ENCODE measurements at places on chromosomes 4 and X.

- no peak for DNase-seq
These were observed 5.0 kb upstream of the LAMP2 start for GRCh38 chrX:120474085-120474484.

- DNase-seq: no peak
These were observed 29.2 kb upstream of the NPY2R start for GRCh38 chr4:155179216-155179615.

GRCh38 chr4:69781458-69782418 is 21.3 kb upstream of the SULT1B1 start:
- no peak for DNase-seq

GRCh38 chr4:13478707-13479106 is 5.4 kb downstream of the RAB28 start:
- DNase-seq: no peak

DNA sequence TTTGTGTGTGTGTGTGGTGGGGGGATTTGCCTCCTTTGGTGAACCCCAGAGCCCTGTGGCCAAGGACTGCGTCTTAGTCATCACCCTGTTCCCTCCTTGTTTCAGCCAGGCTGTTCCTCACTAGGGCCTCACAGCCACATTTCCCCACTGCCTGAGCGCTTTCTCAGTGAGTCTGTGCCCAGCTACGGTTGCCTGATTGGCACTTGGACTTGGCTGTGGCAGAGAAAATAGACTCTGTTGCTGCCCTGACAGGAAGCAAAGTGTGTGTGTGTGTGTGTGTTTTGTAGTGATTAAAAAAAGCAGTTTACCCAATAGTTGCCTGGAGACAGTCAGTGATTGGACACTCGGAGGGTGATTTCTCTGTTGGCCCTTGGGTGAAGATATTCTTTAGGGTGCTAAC is 113.0 kb downstream of the UCHL1 start:
- no peak for DNase-seq

- DNase-seq: no peak
These were observed 392.8 kb downstream of the GPM6A start for GRCh38 chr4:175419236-175419718.

- DNase-seq: no peak
These were observed 591.1 kb upstream of the BOD1L1 start for GRCh38 chr4:14218641-14219040.

DNA sequence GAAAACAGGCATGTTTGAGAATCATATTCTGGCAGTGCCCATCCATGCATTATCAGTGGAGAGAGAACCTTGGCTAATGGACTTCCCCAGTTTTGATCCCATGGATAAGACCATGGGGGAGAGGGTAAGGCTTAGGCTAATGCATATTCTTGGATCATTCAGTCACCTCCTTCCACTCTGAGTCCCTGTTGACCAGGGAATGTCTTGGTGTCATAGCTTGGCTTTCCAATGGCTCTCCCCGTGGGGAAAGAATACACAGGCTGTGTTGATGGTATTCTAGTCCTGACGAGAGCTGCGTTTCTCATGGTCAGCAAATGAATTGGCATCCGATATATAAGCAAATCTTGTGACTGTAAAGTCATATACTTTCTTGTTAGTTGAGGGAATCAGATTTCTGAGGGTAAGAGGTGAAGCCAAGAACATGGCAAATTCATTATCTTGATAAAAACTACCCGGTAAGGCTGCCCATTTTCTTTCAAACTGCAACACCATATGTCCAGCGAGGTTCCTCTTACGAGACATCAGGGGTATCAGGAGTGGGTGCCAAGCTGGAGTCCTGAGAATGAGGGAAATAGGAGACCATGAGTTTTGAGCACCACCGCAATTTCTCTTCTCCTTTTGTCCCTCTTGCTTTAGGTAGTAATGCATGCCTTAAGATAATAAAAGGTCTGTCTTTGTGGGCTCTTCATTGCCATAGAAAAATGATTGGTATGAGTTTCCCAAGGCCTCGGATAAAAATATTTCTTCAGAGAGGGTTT is 18.0 kb downstream of the RHOH start:
- no peak for DNase-seq

GRCh38 chr4:124433500-124433899 is 279.0 kb downstream of the ANKRD50 start:
- DNase-seq: no peak

DNA sequence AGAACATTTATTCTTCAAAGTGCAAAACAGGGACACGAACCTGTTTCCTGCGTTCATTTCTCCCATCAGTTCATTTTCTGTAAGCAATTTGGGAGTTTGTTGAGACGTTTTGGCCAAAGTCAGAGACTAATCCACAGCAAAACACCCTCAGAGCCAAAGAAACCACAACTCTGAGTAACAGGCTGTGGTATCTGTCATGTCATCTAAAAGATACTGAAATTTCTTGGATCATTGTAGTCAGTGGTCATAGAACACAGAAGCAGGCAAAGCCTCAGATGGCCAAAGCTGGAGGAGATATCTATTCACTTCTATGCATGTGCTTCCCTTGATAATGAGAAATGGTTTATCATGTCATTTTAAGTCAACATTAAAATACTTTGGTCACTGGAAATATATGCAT is 485.6 kb upstream of the GALNT7 start:
- no peak for DNase-seq

GRCh38 chr4:8349664-8350236 is 80.2 kb downstream of the HTRA3 start:
- no peak for DNase-seq

GRCh38 chr4:176838601-176839433 is 46.1 kb upstream of the VEGFC start:
- no peak for DNase-seq

DNA sequence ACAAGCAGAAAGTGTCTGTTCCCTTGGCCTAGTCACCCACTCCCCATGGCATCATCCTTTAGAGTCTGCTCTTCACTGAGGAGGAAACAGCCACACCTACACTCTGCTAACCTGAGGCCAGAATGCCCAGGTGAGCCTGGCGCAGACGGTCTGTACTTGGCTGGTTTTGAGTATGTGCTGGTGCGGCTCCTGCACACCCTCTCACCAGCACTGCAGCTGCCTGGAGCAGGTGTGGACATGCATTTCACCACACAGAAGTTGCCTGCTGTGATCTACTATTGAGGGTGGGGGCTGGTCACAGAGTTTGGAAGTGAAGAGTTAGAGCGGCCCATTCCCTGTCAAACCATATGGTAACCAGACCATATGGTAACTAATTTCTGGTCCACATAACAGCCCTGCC is 39.5 kb downstream of the KANTR start:
- no peak for DNase-seq

GRCh38 chr4:107736924-107737448 is 17.0 kb upstream of the PAPSS1 start:
- DNase-seq: no peak

GRCh38 chrX:24231131-24231540 is 81.6 kb downstream of the ZFX start:
- DNase-seq: no peak

GRCh38 chr4:145446184-145446583 is 35.5 kb upstream of the SMAD1 start:
- DNase-seq: no peak

- DNase-seq: no peak
These were observed 256.8 kb upstream of the CXXC4 start for GRCh38 chr4:104751468-104751867.

- no peak for DNase-seq
These were observed 43.2 kb downstream of the SLC9A6 start for GRCh38 chrX:136028383-136028984.

GRCh38 chrX:65668377-65669310 is 1.2 kb downstream of the MSN start:
- DNase-seq: no peak
